ENCODE measurements at places on chromosomes 6 and 20.

GRCh38 chr6:152008779-152009178, 201.3 kb downstream of the ESR1 start:
- DNase-seq, result no peak

GRCh38 chr6:94129926-94130325, 710.6 kb upstream of the EPHA7 start:
- DNase-seq, result no peak

DNA sequence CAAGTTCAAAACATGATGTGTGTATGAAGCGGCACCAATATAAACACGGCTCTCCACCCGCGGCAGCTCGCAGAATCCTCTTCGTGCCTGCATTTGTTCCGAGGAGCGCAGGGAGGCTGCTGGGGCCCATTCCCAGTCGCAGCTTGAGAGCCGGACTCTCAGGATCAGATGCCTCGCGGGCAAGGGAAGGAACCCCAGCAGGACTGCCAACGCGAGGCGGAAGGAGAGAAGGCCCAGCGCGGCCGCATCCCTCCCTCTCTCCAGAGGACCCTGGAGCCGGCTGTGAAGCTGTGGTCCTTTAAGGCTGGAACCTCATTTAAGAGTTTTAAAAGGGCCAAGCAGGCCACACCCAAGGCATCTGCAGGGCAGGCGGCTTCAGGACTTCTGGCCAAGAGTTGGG, 44.2 kb upstream of the ZBP1 start:
- no peak for DNase-seq

- no peak for DNase-seq
These were observed 23.8 kb upstream of the TAF8 start for GRCh38 chr6:42026540-42026939.

DNA sequence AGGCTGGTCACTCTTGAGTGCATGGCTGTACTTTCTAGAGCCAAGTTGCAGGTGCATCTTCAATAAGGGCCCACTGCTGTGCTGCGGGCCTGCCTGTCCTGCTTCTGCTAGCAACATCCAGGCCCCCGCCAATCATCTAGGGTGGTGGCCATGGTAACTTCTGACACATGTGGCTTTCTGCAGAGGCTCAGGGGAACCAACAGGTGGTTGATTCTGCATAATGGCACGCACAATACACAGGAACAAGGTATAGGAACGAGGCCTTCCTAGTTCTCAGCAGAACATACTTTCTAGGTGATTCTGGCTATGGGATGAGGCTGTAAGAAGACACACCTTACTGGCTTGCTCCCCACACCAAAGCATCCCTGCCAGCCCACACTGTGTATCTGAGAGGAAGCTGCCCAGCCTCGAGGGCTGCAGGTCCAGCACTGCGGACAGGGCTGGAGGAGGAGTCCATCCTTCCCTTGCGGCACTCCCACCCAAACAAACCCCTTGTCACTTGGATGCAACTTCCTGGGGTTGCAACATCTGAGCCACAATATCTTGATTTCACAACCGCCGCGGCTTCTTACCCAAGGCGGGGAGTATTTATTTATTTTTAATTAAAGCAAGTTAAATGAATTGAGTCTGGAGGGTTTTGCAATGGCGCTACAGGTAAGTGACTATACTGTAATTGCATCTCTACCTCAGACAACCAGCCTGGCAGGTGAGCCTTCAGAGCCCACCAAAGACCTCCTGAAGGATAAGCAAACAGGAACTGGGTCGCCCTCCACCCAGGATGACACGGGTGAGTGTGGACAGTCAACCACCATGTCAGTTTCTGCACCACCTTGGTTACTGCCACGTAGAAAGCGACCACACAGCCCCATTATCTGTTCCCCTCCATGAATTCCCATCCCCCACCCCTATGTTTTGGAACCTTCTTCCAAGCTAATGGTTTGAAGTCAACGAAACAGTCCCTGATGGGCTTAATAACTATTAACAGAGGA, 49.6 kb downstream of the SULF2 start:
- no peak for DNase-seq
